ENCODE measurements at places on chromosomes 7 and 10. TPM values are rescaled to one million over a fixed set of nuclear protein-coding genes. Genes with fewer than 3 reads are reported as not detected.

MLXIPL gene
- not detected for total RNA-seq

DNA sequence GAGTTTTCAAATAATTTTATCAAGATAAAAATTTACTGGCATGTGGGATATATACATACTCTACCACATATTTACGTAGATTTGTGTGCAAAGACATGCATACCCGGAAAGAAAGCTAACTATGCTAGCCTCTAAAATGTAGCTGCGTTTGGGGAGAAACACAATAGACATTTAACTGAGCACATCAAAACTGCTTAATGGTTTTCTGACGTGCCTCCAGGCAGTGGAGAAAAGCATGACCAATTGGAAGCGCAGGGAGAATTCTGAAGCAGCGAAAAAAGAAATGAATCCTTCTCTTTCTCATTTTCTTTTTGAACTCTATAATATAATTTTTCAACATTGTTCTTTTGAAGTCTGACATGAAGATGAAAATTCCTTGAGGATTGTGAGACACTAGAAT, 60.3 kb upstream of the LYZL1 start:
- DNase-seq, result no peak

GRCh38 chr10:94074462-94074861, 80.7 kb downstream of the PLCE1 start:
- DNase-seq, result no peak

GBX1 gene
- not detected for total RNA-seq

DNA sequence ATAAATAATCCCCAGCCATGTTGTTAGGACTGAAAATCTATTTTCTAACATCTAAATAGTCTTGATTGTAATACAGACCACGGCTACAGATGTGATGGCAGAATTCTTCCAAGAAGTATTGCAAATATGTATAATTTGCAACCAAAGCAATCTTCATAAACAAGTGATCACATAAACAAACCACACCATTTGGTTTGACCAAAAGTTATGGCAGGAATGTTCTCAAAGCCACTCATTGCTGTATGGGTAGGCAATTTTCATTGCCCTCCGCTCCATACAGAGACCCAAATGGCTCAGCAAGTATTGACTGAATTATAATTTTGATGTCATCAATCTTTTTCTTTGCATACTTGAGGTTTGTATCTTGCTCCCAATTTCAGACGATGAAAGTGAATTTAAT, 19.0 kb upstream of the RHOBTB1 start:
- no peak for DNase-seq

DNA sequence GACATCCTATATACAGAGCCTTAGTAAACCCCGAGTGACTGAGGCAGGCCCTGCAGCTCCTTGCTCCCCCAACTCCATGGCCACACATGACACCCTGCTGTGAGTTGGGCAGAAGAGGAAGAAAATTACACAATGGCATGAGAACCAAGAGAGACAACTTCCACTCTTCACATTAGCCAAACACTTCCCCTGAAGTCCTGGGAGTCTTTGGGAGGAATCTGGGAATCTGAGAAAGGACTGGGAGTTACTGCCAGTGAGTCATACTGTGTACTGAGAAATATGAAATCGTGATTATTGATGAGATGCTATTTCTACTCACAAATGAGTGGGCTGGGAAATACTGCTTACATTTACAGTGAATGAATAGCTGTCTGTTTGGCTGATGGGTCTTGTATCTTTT, 116.6 kb downstream of the SPAG6 start:
- DNase-seq, result no peak

DNA sequence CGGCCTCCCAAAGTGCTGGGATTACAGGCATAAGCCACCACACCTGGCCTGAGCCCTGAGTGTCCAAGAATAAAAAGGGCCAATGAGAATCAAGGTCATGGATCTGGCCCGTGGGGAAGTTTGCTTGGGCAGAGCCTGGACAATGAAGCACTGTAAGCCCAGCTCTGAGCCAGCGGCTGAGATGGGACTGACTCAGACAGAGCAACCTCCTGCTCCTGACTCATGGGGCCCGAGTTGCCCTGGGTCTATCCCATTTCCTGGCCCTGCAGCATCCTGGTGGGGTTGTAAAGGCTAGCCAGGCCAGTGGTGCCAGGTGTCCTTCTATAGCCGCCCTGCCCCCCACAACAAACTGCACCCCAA, 5.2 kb upstream of the MYH16 start:
- no peak for DNase-seq

DNA sequence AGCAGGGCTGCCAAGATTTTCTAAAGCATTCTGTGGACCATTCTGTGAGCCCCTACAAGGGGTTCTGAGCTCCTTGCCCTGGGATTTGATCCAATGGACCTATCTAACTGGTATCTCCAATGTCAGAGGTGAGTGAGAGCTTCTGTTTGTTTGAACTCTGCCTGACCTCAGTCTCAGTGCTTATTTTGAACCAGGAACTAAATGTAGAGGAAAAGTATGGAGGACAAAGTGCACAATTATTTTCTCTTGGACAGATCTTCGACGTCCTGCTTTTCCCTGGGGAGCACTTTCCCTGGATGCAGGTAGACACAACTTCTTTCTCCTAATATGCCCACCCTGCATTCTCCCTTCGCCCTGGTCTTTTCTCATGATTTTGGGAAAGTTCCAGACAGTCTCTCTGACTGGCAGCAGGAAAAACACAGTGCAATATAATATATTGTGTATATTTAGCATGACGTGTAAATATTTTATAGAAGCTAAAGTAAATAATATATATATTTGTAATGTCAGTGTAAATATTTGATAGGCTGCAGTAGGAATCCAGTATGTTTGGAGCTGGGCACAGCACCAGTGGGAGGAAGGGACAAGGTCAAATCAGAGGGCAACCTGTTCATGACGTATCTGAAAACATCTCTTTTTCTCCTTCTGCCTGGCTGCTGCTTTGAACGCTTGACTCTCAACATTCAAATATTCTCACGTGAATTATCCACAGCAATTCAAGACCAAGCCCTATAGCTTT, 184.0 kb upstream of the LYZL1 start:
- no peak for DNase-seq

MARVELD1 gene
- 2.3 TPM for total RNA-seq

CPA4 gene
- total RNA-seq, result not detected

- peak; percentile 58 for DNase-seq
Measured at GRCh38 chr10:61943674-61944378, 42.3 kb downstream of the ARID5B start.

GRCh38 chr10:84140036-84140379, 699 bp downstream of the GHITM start:
- peak; percentile 28 for DNase-seq

GRCh38 chr7:14504134-14504533, 398.4 kb downstream of the DGKB start:
- no peak for DNase-seq

LRRC18 gene
- not detected for total RNA-seq

DNA sequence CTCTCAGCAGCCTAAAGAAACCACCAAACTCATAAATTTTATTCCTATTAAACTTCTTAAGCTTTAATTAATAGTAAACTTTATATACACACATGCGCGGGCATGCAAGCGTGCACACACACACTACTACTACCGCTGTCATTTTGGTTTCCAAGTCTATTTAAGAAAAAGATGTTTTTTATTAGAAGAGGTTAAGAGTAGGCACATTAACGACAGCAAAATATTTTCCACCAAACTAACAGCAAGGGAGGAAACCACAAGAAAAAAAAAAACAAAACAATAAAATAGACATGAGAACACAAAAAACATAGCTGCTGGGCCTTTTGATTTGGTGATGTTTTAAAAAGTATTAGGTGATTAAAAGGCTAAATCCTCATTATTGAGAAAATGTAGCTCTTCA, 28.6 kb downstream of the RTKN2 start:
- no peak for DNase-seq

DNA sequence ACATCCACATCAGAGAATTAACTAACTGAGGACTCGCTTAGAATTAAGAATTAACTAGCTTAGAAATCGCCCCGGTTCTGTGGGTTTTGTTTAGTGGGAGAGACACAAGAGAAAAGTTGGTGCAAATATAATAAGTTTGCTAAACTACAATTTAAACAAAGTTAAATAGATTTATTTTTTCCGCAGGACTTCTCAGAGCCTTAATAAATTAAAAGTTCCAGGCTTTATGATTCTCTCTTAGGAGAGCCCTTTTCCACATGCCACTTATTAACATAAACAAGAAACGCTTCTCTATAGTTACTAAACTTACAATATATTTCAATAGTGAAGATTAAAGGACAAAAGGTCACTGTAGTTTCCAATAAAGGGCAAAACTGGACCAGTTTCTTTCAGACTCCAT, 100.0 kb downstream of the SLC25A13 start:
- no peak for DNase-seq

GRCh38 chr10:13922586-13922985, 335.8 kb downstream of the PRPF18 start:
- DNase-seq, result no peak

DNA sequence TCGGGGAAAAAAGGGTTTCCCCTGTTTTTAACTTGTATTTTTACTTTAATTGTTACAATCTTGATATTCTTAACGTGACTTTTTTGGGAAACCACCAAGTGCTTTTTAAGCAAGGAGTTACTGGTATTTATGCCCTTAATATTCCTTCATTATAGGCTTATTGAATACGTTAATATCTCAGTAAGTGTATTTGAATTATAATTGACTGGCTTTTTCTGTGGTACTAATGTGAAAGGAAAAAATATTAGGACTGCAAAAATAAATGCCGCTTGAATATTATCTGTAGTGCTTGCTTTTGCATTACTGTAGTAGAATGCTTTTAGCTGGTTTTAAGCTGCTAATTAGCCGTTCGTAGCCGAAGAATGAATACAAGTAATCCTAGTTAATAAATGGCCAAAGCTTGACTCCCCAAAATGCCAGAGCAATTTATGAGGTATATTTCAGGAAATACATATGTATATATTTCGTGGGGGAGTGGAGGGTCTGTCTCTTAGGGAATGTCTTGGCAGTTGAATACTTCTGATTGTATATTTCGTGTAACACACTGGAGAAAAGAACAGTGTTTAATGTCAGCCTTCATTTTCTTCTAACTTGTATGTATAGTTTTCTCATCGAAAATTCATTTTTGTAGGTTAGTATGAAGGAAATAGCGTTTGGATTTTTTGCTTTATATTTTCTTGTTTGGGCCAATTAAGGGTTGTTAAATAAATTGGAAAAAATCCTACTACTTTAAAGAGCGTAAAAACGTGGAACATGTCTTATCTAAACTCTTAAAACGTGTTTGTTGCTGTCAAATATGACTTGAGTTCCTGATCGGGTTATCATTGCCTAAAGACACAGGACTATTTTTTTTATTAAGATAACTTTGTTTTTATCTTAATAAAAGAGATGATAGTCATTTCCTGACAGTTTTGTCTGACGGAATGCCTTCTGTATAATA, 1.5 kb downstream of the PDCD4 start:
- no peak for DNase-seq

DNA sequence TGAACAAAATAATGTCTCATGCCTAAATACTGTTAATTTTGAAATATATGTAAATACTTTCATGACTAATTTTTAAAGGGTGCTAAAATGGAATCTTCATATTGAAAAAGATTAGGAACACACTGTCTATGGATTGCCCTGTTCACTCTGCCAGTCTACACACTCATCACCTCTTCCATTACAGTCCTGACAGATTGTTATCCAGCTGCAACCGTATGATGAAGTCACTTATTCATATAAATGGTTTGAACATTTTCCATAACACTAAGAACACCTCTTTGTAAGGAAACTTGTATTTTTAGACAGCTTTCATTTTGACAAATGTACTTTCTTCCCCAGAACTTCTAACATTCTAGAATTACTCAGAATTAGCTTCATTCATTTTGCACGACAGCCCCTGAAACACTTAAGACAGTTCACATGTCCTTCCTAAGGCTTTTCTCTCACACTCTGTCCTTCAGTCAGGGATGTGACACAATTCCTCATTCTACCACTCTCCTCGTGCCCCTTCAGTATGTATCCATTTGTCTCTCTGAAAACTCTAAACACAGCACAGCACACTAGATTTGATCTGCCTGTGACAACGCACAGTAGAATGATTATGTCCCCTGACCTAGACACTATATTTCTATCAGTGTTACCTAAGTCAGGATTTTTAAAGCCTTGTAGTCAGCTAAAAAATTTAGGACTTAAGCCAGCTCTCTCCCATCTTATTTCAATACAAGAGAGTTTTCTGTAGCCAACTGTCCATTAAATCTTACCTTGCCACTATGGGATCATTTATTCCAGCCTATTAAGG, 71.9 kb downstream of the ORC5 start:
- DNase-seq, result no peak

- no peak for DNase-seq
Measured at GRCh38 chr10:106911096-106911495, 253.4 kb downstream of the SORCS1 start.

- no peak for DNase-seq
Measured at GRCh38 chr10:51369903-51370302, 295.6 kb downstream of the PRKG1 start.

DNA sequence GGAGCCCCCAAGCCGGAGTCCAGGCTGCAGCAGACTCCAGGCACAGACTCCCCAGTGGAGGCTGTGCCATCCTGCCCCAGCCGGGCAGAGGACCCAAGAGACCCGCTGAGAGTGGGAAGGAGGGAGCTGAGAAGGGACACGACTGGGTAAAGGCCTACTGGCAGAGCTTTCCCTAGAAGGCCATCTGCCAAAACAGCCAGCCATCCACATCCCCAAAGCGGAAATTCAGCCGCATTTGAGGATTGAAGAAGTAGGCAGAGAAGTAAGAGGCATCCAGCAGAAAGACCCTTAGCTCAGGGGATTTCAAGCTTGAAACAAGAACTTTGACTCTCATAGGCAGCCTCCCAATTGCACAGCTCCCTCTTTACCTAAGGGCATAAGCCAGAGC, 857 bp downstream of the CPXM2 start:
- no peak for DNase-seq

DNA sequence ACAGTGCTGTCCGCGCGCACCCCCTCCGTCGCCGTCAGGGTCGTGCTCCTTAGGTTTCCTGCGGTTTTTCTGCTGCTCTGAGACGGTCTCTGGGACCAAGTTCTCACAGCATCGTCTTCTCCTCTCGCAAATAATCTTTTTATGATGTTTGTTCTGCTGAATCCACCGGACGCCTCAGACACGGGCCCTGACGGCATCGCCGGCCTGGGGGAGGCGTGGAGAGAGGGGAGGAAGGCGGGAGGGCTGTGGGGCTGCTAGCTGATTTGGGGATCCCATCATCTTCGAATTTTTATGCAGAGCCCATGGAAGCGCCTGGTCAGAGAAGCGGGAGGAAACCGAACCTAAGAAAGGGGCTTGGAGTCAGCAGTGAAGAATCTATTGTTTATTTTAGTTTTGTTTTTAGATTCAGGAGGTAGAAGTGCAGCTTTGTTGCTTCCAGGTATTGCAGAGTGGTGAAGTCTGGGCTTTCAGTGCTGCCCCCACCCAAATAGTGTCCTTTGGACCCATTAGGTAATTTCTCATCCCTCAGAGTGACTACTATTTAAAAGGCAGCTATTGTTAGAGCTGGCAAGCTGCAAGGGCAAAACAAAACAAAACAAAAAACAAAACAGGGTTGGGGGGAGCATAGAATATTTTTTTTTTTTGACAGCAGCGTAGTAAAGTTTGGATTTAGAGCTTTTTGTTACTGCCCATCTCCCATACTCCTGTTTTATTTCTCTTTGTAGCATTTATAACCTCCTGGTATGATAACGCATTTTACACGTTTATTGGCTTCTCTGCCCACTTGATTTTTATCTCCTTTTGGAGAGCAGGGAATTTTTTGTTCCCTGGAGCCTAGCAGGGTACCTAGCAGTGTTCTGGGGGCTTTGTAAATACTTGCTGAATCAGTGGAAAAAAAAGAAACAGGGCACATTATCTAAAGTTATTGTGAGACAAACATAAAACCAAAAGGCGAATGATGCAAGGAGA, 92.6 kb downstream of the SPAG6 start:
- peak; percentile 44 for DNase-seq

PLEKHS1 gene
- not detected for total RNA-seq

GRCh38 chr10:77348751-77349150, 288.9 kb downstream of the KCNMA1 start:
- no peak for DNase-seq

TEX36 gene
- not detected for total RNA-seq

Measured in activated CD8-positive, alpha-beta T cell treated with anti-CD3 and anti-CD28 coated beads for 36 hours (primary cell).